ENCODE measurements at places on chromosomes 12 and 14.

GRCh38 chr14:33932576-33933345, 18.1 kb downstream of the EGLN3 start:
- no peak for DNase-seq

DNA sequence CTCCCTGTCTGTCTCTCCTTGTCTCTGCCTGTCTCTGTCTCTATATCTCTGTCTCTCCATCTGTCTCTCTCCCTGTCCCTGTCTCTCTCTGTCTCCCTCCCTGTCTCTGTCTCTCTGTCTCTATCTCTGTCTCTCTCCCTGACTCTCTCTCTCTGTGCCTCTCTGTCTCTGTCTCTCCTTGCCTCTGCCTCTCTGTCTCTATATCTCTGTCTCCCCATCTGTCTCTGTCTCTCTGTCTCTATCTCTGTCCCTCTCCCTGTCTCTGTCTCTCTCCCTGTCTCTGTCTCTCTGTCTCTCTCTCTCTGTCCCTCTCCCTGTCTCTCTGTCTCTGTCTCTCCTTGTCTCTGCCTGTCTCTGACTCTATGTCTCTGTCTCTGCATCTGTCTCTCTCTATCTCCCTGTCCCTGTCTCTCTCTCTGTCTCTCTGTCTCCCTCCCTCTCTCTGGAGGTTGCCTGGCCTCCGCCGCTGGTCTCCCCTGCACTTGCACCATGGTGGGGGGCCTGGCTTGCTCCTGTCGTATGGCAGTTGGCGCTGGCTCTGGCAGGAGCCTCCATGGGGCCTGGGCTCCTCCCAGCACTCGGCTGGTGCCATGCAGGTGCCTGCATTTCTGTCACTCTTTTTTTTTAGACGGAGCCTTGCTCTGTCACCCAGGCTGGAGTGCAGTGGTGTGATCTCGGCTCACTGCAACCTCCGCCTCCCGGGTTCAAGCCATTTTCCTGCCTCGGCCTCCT, 28.3 kb downstream of the MMP17 start:
- DNase-seq, result no peak

- DNase-seq, result no peak
Measured at GRCh38 chr14:91364524-91365270, 52.9 kb downstream of the CCDC88C start.

DNA sequence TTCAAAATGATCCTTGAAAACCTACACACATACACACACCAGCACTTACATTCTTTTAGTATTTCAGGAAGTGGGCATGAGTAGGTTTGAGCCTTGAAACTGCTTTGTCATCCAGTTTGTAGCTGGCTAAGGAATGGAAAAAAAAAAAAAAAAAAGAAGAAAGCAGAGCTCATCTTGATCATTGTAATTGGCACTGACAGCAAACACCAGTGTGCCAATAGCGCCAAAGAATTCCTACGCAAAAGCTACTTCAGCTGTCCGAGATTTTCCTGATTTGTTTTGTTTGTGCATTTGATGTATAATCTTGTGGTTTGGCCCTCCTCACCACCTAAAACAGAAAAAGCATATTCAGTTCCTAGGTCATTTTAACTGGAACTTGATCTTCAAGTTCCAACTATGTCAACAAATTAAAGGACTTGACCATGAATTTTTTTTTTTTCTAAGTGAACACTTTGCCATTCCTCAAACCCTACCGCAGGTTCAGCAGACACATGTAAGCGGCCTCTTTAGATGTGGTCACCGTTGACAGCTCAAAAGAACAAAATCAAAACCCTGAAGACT, 57.3 kb downstream of the FLRT2 start:
- DNase-seq, result no peak

- DNase-seq, result no peak
Measured at GRCh38 chr12:79415746-79416435, 274.9 kb downstream of the PAWR start.

DNA sequence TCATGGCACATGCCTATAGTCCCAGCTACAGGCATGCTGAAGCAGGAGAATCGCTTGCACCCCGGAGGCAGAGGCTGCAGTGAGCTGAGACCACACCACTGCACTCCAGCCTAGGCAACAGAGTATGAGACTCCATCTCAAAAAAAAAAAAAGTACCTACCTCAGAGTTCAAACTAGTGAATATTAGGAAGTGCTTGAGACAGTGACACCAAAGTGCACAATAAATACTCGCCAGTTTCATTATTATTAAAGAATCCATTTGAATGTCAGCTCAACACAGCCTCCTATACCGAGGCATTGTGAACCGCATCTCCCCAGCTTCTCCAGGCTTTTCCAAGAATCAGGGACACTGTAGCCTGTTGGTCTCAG, 5.0 kb downstream of the GAPDH start:
- DNase-seq, result no peak

DNA sequence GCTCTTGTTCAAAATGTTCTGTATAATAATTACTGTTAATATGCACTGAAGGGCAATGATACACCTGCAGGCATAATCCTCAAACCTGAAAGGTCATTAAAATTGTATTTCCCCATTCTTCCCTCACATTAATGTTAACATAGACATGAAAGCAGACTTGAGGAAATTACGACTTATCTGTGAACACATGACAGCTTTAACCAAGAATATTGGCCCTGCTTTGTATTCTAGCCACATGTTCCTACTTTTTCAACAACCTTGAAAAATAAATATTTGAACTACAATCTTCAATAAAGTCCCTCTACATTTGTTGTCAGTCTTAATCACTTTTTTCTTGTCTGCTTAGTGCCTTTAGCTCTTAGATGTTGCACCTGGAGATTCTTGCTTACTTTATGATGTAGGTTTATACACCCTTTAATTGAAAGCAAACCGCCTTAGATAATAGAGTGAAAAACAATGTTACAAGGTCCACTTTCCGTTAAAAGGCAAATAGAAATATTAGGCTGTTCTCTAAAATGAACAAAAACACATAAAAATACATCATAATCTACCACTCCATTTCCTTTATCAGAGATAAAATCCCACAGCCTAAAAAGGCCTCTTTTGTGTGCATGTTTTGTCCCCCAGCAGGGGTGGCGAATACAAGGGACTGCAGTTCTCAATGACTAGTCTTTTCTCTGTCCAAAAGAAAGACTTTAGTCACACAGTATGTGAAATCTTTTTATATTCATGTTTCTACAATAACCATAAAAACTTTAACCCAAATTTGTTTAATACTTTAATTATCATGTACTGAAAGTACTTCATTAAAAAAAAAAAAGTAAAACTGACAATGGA, 55.9 kb downstream of the ZFC3H1 start:
- DNase-seq, result no peak

Measured in HEK293T (cell line).